Pons (tissue), 1 donor: ENCODE measurements at places on chromosomes 7 and 10.

DNA sequence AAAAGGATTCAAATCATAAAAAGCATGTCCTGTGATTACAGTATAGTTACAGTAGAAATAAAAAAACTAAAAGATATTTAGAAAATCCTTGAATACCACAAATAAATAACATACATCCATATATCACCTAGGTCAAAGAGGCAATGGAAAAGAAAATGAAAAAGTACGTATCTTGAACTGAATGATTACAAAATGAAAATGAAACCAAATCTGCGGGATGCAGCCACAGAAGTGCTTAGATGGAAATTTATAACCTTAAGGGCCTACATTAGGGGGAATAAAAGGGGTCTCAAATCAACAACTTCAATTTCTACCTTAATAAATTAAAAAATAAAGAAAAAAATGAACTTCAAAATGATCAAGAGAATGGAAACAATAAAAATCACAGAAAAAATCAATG, 879.0 kb upstream of the CELF2 start:
- DNase-seq, result no peak

DNA sequence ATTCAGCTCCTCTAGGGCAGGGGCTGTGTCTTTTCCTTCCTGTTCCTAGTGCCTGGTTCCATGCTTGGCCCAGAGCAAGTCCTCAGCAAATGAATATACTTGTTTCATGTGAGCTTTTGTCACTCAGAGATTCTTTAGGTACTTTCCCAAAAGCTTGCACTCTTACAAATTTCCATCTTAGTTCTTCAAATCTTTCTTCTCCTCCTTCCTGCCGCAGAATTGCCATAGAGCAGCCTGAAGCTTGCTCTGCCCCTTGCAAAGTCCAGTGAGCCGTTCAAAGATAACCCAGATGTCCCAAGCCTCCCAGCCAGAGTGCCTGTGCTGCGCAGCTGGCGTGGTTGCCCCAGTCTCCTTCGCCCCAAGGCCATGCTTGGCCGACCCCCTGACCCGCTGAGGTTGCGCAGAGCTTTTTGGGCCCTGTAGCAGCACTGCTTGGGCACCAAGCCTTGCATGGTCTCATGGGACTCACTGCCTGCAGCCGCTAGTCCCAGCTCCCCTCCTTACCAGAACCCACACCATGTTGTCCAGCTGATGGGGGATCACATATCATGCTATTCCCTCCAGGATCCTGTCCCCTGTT, 20.7 kb downstream of the CHST3 start:
- no peak for DNase-seq

- DNase-seq, result no peak
Measured at GRCh38 chr7:27148756-27149641, 1.4 kb upstream of the HOXA6 start.

DNA sequence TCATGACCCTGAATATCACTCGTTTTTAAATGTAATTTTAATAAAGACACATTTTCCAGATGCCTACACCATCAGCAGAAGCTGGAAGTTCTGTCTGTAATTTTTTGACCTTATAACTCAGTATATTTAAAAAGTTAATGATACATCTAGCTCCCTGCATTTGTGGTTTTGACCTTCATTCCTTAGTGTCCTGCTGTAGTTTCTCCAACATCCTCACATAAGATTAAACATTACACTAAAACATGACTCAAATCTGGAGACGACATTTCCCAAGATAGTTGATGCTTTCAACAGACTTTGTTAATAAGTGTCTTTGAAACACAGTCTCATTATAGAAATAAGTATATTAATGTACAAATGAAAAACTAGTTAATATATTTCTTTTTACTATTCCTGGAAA, 363.1 kb downstream of the POM121L12 start:
- DNase-seq, result no peak

DNA sequence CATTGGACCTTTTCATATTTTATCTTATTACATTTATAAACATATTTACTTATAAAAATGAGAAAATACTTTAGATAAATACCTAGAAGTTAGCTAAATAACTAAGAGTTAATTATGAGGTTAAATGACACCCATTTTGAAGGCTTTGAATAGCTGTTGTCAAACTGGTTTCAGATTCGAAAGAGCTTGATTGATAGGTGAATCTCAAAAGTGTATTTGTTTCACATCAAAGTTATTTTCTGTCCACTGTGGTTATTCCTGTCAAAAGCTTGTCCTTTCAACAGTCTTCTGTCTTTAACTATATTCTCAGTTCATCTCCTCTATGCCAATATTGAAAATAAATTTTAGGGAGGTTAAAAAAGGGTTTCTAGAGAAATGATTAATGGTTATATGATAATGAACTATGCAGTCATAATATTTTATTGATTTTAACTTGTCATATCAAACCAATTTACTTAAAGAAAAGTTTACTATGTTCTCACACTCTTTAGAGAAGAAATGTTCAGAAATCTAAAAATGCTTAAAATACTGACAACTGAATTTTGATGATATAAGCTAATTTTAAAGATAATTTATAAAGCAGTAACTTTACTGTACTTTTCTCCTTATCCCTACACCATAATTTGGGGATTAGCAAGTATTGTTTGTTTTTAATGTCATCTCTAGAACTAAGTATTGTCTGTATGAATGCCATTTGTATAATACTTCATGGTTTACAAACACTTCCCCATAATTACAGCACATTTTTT, 72.0 kb upstream of the FOXP2 start:
- DNase-seq, result no peak

DNA sequence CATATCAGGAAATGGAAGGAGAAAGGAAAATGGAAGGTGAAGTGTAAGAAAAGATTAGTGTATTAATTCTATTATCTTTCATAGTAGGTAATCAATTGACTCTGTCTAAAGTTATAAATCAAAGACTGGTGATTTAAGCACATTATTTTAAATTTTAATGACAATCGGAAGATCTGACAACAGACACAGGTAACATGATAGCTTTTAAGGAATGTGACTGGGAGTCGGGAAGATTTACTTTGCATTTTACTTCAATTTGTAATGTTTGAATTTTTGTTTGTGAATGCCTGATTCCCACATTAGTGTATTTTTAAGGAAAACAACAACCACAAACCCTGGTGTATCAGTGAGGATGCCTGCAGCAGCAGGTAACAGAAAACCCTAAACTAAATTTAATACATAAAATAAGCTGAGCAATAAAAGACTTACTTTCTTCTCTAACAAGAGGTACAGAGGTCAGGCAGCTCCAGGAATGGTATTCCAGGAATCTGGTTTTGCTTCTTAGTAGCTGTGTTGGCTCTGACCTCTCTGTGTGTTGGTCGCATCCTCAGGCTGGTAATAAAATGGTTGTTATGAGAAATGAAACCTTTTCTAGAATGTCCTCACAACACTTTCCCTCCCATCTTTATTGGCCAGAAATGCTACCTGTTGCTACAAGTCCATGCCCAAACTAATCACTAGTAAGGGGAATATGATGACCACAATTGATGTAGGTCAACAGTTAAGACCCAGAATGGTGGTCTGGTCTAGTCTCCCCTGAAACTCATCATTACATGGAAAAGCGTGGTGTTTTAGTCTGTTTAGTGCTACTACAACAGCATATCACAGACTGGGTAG, 12.2 kb downstream of the DNAJB9 start:
- DNase-seq, result no peak

- no peak for DNase-seq
Measured at GRCh38 chr7:135964791-135965190, 12.4 kb downstream of the MTPN start.

- peak; percentile 29 for DNase-seq
Measured at GRCh38 chr10:87504307-87504639, 420 bp upstream of the MINPP1 start.

DNA sequence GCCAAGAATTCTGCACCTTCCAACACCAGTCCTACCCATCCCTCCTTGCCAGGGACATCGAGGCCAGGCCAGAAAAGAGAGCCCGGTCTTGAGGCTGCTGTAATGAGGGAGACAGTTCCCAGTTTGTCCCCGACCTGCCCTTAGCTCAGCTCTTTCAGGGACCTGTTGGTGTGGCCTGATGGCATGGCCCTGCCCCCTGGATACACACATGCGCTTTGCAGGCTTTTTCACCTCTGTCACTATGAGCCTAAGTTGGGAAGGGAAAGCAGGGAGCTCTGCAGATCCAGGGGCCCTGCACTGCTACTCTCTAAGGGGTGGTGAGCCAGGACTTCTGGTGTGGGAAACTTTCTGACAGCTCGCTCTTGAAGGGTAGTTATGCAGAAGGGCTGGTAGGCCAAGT, 2.1 kb downstream of the SCD start:
- DNase-seq, result peak; percentile 48

- DNase-seq, result no peak
Measured at GRCh38 chr7:24540956-24541355, 32.3 kb upstream of the PALS2 start.

GRCh38 chr10:73601486-73601921, 10.4 kb upstream of the USP54 start:
- DNase-seq, result peak; percentile 25

DNA sequence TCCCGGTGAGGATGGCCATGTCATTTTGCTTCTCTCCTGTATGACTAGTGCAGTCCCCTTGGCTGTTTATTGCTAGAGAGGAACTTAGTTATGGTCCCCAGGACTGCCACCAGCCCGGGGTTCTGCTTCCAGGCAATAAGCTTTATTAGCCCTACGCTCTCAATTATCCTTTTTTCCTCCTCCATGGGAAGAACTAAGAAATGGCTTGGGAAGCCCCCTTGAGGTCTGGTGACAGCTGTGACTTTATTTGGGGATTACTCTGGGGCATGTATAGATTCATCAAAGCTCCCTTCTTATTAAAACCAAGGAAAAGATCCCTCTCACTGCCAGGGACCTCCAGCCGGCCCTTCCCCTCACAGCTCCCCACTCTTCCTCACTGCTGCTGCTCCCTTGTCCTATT, 155.2 kb upstream of the INSYN2A start:
- DNase-seq, result no peak

DNA sequence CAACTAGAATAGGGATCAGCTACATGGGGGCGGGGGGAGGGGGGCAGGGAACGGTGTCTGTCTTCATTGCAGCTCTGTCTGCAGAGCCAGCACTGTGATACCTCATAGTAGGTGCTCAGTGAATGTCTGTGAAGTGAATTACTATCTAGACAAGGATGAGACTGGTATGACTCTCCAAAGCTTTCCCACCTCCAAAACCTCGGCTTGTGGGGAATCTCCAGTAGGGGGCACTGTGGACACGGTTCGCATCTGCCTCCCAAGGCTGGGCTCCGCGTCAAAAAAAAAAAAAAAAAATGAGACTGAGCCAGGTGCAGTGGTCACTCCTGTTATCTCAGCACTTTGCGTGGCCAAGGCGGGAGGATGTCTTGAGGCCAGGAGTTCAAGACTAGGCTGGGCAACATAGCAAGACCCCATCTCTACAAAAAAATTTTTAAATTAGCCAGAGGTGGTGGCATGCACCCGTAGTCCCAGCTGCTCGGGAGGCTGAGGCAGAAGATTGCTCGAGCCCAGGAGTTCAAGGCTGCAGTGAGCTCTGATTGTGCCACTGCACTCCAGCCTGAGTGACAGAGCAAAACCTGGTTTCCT, 9.6 kb downstream of the TRIM56 start:
- no peak for DNase-seq

- peak; percentile 82 for DNase-seq
Measured at GRCh38 chr10:86103391-86104101, 263.0 kb downstream of the GRID1 start.

- DNase-seq, result no peak
Measured at GRCh38 chr7:83921271-83921940, 272.5 kb upstream of the SEMA3E start.

DNA sequence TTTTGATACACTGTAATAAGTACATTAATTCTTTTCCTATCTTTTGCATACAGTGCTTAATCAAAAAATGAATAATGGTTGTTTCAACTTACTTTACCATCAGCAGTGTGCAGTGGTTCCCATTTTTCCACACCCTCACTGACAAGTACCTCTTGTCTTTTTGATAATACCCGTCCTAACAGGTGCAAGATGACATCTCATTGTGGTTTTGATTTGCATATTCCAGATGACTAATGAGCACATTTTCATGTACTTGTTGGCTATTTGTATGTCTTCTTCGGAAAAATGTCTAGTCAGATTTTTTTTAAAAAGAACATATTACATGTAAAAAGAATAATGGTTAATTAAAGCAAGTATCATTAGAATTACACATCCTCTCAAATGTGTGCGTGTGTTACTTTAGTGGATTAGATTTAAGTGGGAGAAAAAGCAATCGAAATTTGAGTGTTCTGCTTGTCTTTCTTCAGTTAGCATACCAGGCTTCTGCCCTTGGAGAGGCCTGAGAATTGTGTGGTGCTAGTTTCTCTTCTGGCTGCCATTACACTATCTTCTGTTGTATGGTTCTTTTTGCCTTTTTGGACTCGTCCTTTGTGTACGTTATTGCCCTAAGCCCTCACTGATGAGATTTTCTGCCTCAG, 291.2 kb downstream of the AUTS2 start:
- DNase-seq, result no peak

DNA sequence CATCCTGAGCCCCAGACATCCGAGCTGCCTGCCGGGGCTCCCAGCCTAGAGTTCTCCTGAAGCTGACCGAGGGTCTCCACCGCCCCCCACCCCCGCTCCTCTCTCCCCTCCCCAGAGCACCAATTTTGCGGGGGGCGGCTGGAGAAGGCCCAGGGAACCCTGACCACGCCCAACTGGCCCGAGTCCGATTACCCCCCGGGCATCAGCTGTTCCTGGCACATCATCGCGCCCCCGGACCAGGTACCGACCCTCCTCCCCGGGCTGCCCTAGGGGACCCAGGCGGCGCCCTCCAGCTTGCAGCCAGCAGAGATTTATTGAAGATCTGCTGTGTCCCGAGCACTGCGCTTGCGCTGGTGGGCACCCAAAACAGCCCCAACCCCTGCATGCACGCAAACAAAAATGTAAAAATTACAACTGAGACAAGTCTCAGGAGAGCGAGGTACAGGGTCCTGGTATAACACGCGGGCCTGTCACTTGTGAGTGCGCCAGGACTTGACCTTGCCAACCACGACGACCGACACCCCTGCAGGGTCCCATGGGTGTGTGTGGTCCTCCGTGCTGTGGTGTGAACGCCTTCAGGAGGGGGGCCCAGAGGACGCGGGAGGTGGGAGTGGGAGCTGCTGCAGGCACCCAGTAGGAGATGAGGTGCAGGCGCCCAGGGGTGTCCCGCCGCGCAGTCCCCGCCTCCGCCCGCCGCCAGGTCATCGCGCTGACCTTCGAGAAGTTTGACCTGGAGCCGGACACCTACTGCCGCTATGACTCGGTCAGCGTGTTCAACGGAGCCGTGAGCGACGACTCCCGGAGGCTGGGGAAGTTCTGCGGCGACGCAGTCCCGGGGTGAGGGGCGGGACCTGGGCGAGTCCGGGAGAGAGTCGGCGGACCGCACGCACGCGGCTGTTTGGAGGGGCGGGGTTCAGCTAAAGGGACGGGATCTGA, 3.1 kb downstream of the PCOLCE start:
- no peak for DNase-seq

DNA sequence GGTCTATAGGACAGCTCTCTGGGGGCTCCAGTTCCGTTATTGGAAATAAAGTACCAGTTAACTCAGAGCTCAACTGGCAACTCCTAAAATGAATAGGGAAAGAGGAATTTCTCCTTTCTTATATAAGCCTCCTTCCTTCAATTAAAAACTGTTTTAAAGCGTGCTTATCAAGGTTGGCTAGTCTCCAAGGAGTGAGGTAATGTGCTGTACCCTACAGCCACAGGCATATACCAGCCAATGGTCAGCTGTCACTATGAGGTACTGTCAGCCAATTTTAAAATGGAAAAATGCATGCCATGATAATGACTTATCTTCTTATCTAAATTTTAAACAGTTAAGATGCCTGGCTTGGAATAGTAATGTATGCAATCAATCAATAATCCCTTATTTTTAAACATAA, 76.2 kb downstream of the PLCE1 start:
- no peak for DNase-seq

- DNase-seq, result peak; percentile 60
Measured at GRCh38 chr7:133859231-133859630, 267.9 kb upstream of the LRGUK start.
